CD4-positive, alpha-beta T cell treated with Interferon gamma for 1 hour (primary cell): ENCODE measurements at places on chromosomes 1 and 21.

DNA sequence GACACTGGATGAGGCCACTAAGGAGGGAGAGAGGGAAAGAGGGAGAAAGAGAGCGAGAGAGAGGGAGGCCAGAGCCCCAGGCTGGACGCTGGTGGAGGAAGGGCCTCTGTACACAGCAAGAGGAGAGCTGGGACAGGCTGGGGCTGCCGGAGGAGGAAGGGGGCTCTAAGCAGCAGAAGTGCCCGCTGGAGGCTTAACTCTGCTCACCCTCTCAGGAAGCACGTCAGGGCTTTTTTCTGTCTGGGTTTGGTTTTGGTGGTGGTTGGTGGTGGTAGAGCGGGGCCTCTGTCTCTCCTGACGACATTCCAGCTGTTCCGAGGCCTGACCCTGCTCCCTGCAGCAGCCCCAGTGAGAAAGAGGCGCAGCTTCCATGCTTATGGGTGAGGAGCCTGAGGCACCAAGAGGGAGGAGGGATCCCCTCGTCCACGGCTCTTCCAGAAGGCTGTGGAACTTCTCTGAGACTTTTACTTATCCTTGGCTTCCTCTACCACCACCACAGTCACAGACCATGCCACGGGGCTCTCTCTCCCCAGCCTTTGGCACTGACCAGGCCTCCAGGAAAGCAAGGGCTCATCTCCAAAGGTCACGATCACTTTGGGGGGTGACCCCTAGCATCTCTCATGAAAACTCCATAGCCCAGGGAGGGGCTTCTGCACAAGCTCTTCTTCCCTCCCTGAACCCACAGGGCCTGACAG, 136.4 kb upstream of the VAMP3 start:
- DNase-seq = no peak

DNA sequence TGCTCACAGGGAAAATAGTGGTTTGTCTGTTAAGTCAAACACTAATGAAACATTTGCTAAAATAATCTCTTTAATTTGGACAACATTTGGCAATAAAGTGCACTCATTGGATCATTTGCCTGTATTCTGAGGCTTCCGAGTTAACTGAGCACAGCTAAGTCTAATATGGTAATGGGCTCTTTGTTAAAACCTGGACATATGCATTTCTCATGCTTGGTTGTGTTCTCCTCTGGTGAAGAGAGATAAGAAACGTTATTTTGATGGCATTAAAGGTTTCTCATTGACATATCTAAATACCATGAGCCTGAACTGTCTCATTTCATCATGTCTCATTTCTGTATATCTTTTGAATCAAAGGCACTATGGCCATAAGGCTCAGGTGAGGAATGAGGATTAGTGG, 13.4 kb upstream of the NRIP1 start:
- DNase-seq = no peak

GRCh38 chr1:28965271-28965870, 51.0 kb downstream of the EPB41 start:
- no peak for DNase-seq

DNA sequence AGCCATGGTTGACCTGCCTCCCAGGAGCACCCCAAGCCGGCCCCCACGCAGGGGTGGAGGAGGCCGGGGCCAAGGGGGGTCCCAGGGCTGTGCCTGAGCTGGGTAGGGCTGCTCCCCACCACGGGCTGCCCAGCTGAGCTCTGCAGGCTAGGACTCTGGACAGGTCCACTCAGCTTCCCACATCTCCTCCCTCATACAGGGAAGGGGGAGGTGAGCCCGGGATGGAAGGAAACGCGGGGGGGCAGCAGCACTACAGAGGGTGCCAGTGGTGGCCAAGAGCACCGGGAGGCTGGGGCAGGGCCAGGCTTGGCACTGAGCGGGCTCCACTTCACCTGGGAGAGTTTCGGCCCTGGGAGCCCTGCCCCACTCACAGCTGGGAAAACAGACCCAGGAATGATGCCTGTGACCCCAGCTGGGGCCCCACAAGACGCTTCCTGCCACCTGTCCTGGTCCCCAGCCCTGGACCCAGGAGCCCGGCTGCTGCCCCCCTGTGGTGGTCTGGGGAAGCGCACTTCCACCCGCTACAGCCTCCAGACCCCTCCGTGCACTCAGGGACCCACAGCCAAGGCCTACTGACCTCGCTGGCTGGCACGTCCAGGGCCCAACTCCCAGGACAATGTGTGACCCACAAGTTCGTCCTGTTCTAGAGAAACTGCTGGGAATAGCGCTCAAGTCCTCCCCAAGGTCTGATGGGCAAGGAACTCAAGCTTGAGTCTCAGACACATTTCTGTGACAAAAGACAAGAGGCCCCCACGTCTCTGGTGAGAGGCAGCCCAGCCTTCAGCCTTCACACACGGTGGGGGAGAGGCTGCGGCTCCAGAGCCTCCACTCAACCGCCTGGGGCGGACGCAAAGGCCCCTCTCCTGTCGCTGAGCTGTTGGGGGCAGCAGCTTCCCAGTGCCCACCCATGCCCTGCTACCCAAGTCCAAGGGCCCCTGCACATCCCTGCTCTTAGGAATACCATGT, 3.0 kb downstream of the AURKAIP1 start:
- peak; percentile 66 for DNase-seq

DNA sequence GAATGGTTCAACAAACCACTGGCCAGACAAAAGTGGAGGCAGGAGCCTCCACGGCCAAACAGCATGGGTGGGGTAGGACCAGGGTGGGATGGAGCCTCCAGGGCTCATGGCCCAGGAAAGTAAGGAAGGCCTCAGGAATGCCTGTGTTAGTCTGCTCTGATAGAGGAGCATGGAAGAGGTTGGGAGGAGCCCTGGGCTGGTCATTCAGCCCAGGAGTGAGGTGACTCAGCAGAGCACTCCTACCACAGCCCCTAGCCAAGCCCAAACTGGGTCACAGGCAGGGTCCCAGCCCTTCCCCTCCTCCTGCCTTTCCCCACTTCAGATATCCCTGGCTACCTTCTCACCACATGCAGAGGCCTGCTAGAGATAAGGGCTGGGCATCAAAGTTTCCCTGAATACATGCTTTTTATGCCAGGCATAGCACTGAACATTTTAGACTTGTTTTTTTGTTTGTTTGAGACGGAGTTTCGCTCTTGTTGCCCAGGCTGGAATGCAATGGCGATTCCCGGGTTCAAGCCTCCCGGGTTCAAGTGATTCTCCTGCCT, 3.1 kb upstream of the SHISA4 start:
- DNase-seq = no peak

DNA sequence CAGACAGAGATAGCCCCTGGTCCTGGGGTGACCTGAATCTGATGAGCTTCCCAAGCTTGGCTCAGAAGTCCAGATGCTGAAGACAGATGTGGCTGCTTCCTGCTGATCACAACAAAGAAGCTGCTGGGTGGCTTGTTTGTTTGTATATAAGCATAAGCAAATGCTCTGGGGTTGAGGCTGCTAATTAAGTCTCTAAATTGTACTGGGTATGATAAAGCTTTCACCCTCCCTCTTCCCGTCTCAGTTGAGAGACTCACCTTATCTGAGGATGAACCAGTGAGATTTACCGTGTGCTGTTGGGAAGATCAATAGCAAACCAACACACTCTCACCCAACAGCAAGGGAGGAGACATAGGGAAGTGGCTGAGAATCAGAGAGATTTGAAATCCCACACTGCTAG, 42.0 kb downstream of the DAB1 start:
- no peak for DNase-seq

DNA sequence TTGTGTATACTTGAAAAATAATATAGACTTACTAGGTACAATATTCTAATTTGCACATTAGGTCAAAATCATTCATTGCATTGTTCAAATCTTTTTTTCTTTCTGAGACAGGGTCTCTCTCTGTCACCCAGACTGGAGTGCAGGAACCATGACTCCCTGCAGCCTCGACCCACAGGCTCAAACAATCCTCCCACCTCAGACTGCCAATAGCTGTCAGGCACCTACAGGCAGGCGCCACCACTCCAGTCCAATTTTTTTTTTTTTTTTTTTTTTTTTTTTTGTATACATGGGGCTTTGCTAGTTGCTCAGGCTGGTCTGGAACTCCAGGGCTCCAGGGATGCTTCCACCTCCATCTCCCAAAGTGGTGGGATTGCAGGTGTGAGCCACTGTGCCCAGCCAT, 656.9 kb downstream of the KCNT2 start:
- DNase-seq = no peak

- DNase-seq = no peak
These were observed 52.9 kb upstream of the CITED4 start for GRCh38 chr1:40914927-40915569.

DNA sequence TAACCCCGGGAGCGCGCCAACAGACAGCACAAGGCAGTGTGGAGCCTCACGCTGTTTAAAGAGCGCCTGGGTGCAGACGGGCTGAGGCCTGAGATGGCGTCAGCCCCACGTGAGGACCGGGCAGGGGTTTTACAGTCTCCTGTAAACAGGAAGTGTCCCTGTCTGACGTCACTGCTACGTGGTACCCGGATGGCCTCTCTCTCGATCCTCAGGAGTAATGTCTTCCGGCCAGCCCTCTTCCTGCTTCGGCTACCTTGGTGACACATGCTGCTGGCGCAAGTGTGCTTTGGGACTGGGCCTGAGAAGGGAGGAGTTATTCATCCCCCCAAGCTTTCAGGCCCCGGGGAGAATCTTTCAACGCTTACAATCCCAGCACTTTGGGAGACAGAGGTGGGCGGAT, 41.2 kb downstream of the CNST start:
- DNase-seq = peak; percentile 18
